ENCODE measurements at places on chromosomes 12 and 14. TPM values are rescaled to one million over a fixed set of nuclear protein-coding genes. Genes with fewer than 3 reads are reported as not detected.

The PAPLN gene
- 6.4 TPM for total RNA-seq

The B4GALNT1 gene
- 2.7 TPM for total RNA-seq

The MYH6 gene
- total RNA-seq = not detected

DNA sequence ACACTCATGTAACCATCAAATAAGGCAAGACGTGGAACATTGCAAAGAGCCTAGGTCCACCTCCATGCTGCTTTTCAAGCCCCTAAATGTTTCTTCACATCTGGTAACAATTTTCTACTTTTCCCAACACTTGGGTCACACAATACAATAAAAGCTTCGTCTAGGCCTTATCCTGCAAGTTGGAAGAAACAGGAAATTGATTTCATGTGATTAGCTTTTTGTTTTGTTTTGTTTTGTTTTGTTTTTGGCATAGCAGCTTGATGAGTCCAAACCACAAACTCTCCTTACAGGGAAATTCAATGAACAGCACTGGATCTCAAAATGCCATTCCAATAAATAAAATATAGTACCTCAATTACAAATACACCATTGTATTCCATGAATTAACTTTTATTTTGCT lies 19.3 kb downstream of the TAS2R50 start:
- DNase-seq = no peak

DNA sequence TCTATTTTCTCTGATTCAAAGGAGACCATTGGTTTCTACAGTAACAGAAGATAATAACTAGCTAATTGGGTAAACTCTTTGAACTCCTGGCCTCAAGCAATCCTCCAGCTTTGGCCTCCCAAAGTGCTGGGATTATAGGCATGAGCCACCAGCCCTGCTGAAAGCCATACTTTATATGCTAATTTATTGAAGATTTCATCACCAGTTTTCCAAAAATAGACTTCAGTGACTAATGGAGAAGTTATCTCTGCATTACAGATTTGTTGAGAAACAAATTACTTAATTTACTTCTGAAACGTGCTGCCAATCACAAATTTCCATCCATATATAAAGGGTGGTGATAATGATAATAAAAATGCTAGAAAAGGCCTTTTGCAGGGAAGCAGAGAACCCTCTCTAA lies 1758.1 kb upstream of the SEL1L start:
- no peak for DNase-seq

GRCh38 chr14:103057028-103057371 lies 349 bp downstream of the CDC42BPB start:
- no peak for DNase-seq

DNA sequence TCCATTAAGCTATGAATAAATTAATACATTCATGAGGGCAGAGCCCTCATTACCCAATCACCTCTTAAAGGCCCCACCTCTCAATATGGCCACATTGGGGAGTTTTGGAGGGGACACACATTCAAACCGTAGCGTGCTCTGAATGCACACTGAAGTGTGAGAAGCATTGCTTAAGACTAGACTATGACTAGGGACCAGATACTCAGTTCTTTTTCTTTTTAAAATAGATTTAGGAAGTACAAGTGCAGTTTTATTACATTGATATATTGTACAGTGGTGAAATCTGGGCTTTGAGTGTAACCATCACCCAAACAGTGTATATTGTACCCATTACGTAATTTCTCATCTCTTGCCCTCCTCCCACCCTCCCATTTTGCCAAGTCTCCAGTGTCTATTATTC lies 21.0 kb upstream of the JDP2 start:
- DNase-seq = no peak

GRCh38 chr12:46933947-46934346 lies 108.2 kb upstream of the SLC38A4 start:
- no peak for DNase-seq

DNA sequence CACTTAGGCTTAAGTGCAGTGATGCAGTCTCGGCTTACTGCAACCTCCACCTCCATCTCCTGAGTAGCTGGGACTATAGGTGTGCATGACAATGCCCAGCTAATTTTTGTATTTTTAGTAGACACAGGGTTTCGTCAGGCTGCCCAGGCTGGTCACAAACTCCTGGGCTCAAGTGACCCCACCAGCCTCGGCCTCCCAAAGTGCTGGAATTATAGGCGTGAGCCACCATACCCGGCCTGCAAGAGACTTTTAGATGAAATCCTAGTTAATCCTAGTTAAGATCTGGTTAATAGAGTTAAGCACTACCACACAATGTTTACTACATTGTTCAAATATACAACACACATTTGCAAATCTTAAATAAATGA lies 196.5 kb upstream of the AMIGO2 start:
- no peak for DNase-seq
